ENCODE measurements at places on chromosomes 3 and 15. TPM values are rescaled to one million over a fixed set of nuclear protein-coding genes. Genes with fewer than 3 reads are reported as not detected.

The SERINC4 gene
- total RNA-seq: not detected

The LYZL4 gene
- not detected for total RNA-seq

The P2RY13 gene
- total RNA-seq: not detected

The MINAR1 gene
- 0.70 TPM for total RNA-seq

The TPRG1 gene
- 0.47 TPM for total RNA-seq

The KLHL6 gene
- total RNA-seq: not detected

The DNASE1L3 gene
- total RNA-seq: 0.35 TPM

The CLCN2 gene
- total RNA-seq: 2.2 TPM

The AGBL1 gene
- not detected for total RNA-seq

The NEK10 gene
- 2.1 TPM for total RNA-seq
